ENCODE measurements at places on chromosomes 1 and 21. TPM values are rescaled to one million over a fixed set of nuclear protein-coding genes. Genes with fewer than 3 reads are reported as not detected.

GRCh38 chr1:115121793-115122192 lies 32.5 kb upstream of the TSPAN2 start:
- DNase-seq, result no peak

- no peak for DNase-seq
Measured at GRCh38 chr21:26368591-26369320, 198.2 kb upstream of the APP start.

DNA sequence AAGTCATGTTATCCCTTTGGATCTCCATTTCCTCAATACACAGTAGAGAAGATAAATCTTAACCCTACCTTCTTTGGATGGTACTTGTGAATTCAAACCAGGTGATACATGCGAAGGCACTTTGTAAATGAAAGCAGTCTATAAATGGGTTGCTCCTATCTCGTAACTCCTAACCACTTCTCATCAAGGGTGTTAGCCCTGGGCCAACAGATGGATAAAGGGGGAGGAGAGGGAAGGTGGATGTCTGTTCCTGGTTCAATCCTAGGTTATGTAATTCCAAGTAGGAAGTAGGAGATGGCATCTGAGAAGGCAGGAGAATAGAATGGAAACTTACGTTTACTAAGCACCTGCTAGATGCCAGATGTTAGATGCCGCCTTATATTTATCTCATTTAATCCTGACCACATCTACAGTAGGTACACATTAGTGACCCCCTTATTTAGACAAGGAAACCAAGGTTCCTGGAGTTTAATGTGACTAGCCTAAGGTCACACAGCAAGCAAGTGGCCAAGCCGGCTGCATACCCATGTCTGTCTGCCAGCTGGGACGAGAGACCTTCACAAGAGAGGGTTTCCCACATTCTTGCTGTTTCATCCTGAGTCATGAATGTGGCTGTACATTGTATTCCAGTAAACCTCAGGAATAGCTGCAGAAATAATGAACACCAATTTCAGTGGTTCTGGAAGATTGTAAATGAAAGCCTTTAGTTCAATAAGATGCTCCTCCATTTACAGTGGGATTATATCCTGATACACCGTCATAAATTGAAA lies 47.7 kb downstream of the ELAVL4 start:
- DNase-seq, result no peak

GRCh38 chr1:101965341-101965740 lies 31.4 kb downstream of the OLFM3 start:
- DNase-seq, result no peak

- DNase-seq, result no peak
Measured at GRCh38 chr21:45994759-45995685, 13.5 kb downstream of the COL6A1 start.

DNA sequence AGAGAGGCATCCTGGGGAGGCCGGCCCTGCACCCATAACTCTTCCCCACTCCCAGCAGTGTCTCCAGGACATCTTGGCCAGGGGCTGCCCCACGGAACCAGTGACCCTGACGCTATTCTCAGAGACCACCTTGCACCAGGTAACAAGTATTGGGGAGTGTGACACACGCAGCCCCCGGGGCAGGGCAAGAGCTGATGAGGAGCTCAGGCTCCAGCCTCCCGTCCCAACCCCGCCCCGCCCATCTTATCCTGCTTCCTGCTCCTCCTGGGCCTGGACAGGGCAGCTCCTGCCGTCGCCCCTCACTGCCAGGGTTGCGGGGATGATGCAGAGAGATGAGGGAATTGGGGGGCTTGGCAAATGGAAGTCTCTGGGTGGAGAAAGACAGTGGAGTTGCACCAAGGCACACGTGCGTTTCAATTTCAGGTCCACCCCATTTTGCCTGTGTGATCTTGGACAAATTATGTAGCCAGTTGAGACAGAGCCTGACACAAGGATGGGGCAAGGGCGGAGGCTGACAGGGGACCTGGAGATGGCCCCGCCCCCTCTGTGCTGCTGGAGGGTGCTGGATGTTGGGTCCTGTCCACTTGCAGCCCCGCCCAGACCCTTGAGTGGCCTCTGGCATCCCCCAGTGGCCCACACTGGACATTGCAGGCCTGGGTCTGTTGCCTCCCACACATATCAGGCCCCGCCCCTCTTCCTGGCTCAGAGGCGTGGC lies 10.7 kb downstream of the CLCNKA start:
- peak; percentile 40 for DNase-seq

ZSWIM5 gene
- polyA plus RNA-seq, result 0.17 TPM

DVL1 gene
- 0.78 TPM for polyA plus RNA-seq

DMBX1 gene
- not detected for polyA plus RNA-seq

CLCA4 gene
- not detected for polyA plus RNA-seq
